Occipital lobe (tissue), 3 donors: ENCODE measurements at places on chromosomes 7 and 10.

DNA sequence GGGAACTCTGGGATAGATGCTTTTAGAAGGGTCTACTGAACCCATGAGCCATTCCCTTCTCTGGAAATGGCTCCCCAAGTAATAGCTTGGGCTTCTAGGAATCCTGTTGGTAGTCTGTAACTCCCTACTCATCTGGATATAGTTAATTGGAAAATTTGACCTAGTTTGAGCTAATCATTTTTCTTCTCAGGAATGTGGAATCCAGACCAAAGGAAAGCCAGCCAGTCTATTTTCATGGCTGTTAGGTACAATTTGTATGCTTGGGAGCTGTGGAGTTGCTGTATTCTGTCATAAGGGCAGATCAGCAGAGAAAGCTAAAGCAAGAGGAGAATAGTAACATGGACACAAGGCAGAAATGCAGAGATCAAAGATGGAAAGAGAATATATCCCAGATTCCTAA is 71.6 kb upstream of the C1GALT1 start:
- DNase-seq = no peak

GRCh38 chr10:75223507-75223906 is 12.2 kb downstream of the COMTD1 start:
- DNase-seq = no peak

GRCh38 chr7:55241958-55242357 is 123.2 kb upstream of the LANCL2 start:
- no peak for DNase-seq

GRCh38 chr10:75019370-75019769 is 92.1 kb upstream of the SAMD8 start:
- DNase-seq = no peak

- DNase-seq = no peak
Measured at GRCh38 chr7:77447616-77448015, 31.5 kb upstream of the GSAP start.

- no peak for DNase-seq
Measured at GRCh38 chr7:139708541-139708940, 69.3 kb downstream of the HIPK2 start.

DNA sequence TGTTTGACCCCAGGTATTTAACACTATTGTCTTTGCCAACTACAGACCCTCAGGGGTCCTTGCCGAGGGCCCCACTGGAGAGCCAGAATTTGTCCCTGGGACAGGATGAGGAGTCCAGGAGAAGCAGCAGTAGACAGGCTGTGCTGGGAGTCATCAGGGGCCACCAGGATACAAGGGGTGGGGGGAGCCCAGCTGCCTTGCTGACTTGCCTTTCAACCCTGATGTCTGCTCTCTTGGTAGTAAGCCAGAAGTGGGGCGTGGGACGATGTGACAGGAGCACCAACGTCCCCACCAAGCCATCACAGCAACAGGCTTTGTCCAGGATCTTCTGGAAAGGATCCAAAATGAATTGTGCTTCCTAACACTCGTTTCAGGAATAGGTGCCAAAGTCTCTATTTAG is 62.4 kb upstream of the CDCA7L start:
- no peak for DNase-seq

GRCh38 chr10:74888962-74889661 is 62.7 kb downstream of the KAT6B start:
- no peak for DNase-seq

GRCh38 chr7:2016761-2017480 is 215.8 kb downstream of the MAD1L1 start:
- DNase-seq = no peak

- no peak for DNase-seq
Measured at GRCh38 chr7:157018997-157019608, 8.6 kb upstream of the MNX1 start.

- DNase-seq = no peak
Measured at GRCh38 chr10:44517635-44518034, 132.7 kb upstream of the CXCL12 start.

- DNase-seq = no peak
Measured at GRCh38 chr7:111532625-111533024, 29.7 kb downstream of the IMMP2L start.

GRCh38 chr10:35912615-35913569 is 270.8 kb upstream of the FZD8 start:
- DNase-seq = no peak

DNA sequence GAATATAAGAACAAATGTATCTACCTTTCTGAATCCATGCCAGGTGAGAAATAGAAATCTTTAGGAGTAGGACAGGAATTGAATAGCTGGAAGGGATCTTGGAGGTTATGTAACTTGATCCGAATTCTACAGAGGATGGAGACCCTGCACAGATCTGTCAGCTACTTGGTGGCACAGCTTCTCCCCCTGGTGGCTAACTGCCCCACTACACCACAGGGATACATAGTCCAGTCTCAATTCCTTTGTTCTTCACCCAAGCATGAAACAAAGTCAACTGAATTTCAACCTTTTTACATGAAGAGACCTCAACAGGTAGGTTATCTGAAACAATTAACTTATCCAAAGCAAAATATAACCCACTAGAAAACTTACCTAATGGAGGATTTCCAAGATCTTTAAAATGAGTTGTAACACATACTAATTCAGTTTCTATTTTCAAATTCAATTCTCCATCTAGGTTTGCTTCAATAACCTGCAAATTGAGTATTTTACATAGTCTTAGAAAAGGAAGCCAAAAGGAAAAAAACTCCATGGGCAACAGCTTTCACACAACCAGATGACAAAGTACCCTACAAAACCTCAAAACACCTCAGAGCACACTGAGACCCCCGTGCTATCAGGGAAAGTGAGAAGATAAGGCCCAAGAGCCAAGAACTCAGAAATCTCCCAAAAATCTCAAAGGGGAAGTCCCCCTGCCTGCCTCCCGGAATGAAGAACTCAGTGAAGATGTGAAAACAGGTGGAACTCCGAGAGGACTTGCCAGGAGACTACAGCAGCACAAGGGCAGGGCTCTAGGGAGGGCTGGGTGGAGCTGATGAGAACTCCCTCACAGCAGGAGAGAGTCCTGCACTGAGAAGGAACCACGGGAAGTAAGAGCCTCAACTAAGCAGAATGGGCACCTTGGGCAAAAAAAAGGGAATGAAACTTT is 10.3 kb downstream of the HUS1 start:
- DNase-seq = no peak

- no peak for DNase-seq
Measured at GRCh38 chr7:138785587-138786437, 12.0 kb upstream of the TMEM213 start.

DNA sequence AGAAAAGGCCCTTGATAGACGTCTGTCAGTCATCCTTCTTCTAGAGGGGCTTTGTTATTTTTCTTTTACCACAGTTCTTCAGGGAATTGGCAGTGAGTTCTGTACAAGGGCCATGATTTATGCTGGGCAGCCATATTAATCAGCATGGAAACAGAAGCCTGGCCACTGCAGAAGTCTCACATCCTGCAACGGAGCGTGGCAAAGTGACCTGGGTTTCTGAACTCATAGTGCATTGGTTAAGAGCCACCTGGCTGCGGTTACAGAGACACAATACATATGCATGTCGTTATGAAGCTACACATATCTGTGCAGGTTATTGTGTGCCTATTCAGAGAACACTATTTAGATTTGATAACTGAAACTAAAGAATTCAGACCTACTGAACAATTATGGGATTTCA is 419.4 kb upstream of the CELF2 start:
- DNase-seq = no peak

- DNase-seq = no peak
Measured at GRCh38 chr10:122422266-122422989, 32.0 kb upstream of the ARMS2 start.

DNA sequence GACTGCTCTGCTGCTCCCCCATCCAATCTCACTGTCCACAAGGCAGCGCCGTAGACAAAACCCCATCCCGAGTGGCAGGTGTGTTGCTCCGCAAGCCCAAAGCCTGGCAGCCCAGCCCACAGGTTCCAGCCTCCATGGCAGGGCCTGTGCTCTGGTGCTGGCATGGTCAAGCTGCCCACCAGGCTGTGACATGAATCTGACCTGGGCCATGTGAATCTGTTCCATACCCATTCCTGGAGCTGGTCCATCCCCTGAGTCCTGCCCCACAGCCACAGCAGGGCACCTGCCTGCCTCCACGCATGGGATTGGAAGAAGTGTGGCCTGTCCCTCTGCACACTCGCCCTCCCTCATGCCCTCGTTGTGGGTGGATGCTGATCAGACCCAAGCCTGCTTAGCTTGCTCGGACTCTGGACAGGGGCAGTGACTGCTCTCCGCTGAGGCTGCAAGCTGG is 128.8 kb downstream of the PTPN20 start:
- DNase-seq = no peak

DNA sequence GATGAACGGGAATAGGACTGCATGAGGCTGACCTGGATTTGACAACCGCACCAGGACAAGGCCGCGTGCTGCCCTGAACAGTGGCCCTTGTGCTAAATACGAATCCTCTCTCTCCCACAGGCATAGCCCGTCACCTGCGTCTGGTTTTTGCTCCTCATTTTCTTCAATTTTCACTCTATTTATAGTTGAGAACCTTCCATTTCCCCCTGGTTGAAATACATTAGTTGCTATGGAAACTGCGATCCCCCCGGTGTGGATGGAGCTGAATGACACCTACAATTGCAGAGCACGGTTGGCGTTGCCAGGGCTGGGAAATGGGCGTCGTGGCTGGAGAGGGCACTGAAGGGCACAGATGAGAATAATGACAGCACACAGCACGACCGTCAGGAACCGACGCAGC is 158.6 kb upstream of the PITRM1 start:
- no peak for DNase-seq

GRCh38 chr10:27619329-27619728 is 115.2 kb downstream of the RAB18 start:
- DNase-seq = no peak

DNA sequence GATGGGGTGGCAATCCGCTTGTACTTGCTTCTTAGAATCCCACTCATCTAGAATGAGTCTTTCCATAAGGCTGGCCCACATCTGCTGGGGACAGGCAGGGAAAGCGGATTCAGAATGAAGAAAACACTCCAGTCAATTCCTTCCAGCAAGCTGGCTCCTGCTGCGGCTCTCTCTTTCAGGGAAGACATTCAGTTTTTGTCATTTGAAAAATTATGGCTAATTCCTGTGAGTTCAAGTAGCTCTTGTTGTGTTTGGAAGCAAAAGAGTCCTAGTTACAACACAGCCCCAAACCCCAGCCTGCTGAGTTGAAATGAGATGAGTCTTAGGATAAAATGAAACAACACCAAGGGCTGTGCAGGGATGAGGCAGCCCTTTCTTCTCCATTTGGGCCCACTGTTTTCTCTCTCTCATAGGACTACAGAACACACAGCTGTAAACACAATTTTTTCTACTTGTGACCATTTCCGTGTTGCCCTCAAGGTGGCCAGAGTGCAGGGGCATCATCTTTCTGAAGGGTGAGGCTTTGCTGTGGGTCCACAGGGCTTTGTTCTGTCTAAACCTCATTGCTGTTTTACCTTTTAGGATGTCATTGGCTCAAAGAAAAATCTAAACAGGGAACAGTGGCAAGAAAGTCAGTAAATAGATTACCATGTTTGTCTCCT is 90.8 kb upstream of the EEPD1 start:
- DNase-seq = no peak

- no peak for DNase-seq
Measured at GRCh38 chr7:68433462-68434070, 1164.7 kb upstream of the AUTS2 start.

- DNase-seq = no peak
Measured at GRCh38 chr10:90226517-90226916, 525.1 kb downstream of the KIF20B start.

GRCh38 chr7:65453341-65454030 is 79.8 kb downstream of the ZNF92 start:
- DNase-seq = no peak

DNA sequence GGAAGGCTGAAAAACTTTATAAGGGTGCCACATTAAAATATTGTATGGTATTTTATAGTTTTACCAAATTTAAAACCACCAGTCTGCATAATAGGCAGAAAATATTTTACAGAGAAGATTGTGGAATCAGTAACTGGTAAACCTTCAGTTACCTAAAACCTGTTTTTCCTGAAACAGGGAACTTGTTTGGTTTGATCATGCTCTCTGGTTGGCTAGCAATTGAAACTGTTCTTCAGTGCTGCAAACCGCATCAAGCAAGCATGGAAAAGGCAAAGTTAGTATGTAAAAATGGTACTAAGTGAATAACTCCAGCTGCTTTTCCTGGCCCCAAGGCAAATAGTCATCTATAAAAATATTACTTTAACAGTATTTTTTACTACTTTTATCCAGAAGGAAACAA is 316.9 kb upstream of the LRRN3 start:
- DNase-seq = no peak

DNA sequence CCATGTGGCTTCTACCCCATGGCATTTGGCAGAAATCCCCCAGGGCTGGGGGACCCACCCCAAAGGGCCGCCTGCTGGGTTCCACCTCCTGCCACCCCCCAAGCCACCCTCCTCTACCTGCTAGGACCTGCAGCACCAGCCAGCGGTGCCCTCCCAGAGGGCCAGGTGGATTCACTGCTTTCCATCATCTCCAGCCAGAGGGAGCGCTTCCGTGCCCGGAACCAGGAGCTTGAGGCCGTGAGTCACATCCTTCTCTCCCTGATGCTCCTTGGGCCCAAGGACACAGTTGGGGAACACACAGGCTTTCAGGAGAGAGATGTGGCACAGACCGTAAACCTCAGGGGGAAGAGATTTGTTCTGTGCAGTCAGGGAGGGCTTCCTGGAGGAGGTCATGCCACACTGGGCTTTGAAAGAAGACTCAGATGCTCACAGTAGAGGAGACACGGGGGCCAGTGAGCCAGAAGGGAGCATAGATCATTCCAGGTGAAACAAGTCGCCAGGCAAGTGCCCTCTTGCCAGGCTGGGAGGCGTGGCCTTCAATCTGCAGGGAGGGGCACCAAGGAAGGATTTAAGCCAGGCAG is 11.5 kb upstream of the SH2B2 start:
- DNase-seq = no peak

DNA sequence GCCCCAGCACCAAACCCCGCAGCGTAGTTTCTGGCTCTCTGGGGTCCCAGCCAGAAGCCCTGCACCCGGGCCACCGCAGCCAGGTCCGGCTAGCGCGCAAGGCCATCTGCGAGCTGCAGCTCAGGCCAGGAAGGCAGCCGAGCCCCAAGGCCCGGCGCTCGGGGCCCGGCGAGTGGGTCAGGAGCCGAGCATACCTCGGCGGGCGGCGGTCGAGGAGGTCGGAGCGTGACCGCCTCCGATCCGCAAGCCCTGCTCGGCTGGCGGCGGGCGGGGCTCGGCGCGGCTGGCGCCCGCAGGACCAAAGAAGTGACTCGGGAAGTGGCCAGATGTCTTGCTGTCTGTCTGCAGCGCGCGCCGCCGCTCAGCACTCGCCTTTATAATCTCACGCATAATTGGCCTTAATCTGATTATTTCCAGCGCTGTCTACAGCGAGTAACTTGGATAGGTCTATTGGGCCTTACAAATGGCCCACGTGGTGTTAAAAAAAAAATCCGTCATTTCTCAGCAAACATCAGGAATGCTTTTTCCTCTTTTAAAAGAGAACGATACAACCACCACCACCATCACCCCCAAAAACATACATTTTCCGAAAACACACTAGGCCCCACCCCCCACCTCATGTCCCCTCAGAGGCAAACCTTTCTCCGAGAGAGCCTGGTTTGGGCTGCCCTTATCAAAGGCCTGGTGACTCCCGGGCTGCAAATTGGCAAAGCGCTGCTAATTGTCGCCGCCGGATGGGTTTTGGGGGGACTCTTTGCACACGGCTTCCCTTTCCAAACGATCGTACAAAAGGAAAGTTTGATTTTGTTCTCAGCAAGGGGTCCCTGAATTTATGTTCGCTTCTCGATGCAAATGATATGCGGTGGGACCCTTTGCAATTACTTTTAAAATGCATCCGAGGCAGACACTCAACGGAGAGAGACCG is at the start of gene DRGX:
DRGX (minus strand) TSS at position 349 of the 925 bp plus-strand sequence. CDS start 649 bp downstream, outside the sequence.
- no peak for DNase-seq
